Calu3 (cell line): ENCODE measurements at places on chromosomes 2 and 18.

GRCh38 chr2:20350041-20350712, 467 bp downstream of the PUM2 start:
- no peak overlapping the region for H3K4me3 ChIP-seq
- peaks cover 20% of the 10 kb centered on the region for H3K4me1 ChIP-seq
- H3K36me3 ChIP-seq = peaks cover 5% of the 10 kb centered on the region
- peak overlapping the region; percentile 81 for H3K27ac ChIP-seq

DNA sequence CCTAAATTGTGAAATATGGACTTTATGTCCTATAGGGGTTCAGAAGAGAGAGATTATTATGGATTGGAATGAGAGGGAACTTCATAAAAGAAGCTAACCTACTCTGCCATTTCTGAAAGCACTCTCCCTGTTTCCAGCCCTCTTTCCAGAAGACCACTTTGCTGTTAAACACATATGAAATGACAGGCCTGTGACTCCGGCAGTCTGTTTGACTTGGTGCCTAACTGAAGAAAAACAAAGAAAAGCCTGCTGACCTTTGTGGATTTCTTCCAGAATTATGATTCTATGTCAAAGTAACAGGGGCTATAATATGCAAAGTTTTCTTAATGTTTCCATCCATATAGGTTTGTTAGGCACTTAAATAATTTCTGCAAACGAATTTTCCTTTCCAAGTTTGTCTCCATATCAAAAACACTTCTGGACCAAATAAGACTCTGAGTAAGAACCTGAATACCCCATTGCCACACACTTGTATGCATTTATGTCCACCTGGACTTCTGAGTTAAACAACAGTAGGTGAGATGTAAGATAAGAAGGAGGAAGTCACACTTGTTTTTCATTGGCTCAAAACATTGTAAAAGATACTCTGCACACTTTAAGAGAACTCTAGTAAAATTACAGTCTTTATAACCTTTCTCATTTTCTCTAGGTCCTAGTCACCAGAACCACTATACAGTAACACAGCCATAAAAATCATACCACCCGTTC, 111.7 kb downstream of the PIEZO2 start:
- H3K4me1 ChIP-seq = peaks cover 37% of the 10 kb centered on the region
- no peak overlapping the region for H3K4me3 ChIP-seq
- no peak for DNase-seq

DNA sequence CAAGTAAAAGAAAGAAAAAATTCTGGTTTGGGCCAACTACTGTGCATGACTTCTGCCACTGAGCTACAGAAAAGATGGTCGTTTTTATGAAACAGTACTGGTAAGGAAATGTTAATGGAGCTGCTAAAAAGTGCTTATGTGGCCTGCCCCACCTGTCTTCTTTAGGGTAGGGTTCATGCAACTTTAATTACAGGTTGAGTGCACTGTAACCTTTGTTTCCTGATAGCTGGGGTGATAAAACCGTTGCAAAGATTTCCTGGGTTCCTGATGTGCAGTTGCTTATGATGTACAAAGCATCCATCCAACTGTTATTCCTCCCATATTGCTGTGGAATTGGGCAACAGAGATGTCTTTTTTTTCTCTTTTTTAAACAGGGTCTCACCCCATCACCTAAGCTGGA, 34.3 kb upstream of the PUM2 start:
- no peak overlapping the region for H3K4me3 ChIP-seq
- H3K4me1 ChIP-seq = no peaks in the 10 kb centered on the region
- H3K27ac ChIP-seq = no peak overlapping the region

DNA sequence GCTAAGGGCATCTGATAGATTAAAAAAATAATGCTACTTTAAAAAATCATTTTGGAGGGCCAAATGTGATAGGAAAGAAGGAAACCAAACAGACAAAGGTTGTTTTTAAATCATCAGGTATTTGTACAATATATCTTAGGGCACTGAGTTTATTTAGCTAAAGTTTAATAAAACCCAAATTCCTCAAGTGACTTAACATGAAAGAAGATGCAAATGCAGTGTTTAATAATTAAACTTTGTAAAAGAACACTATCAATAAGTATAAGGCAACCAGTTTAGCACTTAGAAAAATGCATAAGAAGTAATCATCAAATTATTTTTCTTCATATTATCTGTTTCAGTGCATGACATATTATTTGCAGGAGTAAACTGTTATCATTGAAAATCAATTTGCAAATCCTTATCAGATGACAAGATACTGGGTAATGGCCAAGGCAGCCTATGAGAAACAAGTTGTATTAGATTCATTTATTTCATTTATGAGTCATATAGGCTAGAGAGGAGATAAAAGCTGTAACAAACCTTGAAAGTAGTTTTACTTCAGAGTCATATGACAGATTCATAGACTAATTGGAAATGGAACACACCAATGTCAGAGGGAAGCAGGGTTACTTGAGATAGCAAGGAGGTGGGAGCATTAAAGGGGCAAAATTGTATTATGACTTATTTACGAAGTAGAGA, 165.5 kb downstream of the GCA start:
- H3K4me3 ChIP-seq = no peak overlapping the region
- no peak for DNase-seq
- peaks cover 9% of the 10 kb centered on the region for H3K4me1 ChIP-seq
- no peaks in the 10 kb centered on the region for H3K36me3 ChIP-seq
- no peak overlapping the region for H3K27ac ChIP-seq
- no peaks in the 10 kb centered on the region for H3K27me3 ChIP-seq

DNA sequence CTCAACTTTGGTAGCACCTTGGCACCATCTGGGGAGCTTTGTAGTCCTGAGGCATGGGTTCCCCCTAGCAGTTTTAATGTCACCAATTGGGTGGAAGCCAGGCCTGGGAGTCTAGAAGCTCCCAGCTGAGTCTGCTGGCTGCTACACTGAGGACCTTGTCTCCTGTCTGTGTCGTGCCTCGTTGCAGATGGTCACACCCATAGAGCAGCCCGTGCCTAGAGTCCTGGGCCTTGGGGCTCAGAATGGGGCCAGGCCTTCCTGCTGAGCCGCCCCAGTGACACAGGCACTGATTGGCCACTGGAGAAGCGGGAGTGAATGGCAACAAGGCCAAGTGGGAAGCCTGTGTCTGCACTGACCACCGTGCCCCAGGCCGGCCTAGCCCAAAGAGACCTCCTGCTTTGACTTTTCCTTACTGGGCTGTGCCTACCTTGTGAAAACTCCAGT, 113.2 kb downstream of the SH3RF3 start:
- no peak overlapping the region for H3K4me3 ChIP-seq
- H3K4me1 ChIP-seq = peaks cover 23% of the 10 kb centered on the region
- peak overlapping the region; percentile 51 for H3K27ac ChIP-seq
- no peak for DNase-seq
- peaks cover 5% of the 10 kb centered on the region for H3K36me3 ChIP-seq

GRCh38 chr2:239066597-239066996, 218.7 kb downstream of the TWIST2 start:
- no peaks in the 10 kb centered on the region for H3K27me3 ChIP-seq
- peaks cover 9% of the 10 kb centered on the region for H3K36me3 ChIP-seq

GRCh38 chr2:142742371-142743214, 134.9 kb upstream of the KYNU start:
- H3K27ac ChIP-seq = no peak overlapping the region
- no peaks in the 10 kb centered on the region for H3K27me3 ChIP-seq
- DNase-seq = no peak
- no peaks in the 10 kb centered on the region for H3K36me3 ChIP-seq
- no peak overlapping the region for H3K4me3 ChIP-seq
- H3K4me1 ChIP-seq = peaks cover 8% of the 10 kb centered on the region
